ENCODE measurements at places on chromosomes 16 and 17.

GRCh38 chr16:88430524-88431446 is 22.3 kb upstream of the ZFPM1 start:
- DNase-seq: peak; percentile 42

- DNase-seq: peak; percentile 74
Measured at GRCh38 chr17:40026816-40027613, 11.8 kb downstream of the CSF3 start.

DNA sequence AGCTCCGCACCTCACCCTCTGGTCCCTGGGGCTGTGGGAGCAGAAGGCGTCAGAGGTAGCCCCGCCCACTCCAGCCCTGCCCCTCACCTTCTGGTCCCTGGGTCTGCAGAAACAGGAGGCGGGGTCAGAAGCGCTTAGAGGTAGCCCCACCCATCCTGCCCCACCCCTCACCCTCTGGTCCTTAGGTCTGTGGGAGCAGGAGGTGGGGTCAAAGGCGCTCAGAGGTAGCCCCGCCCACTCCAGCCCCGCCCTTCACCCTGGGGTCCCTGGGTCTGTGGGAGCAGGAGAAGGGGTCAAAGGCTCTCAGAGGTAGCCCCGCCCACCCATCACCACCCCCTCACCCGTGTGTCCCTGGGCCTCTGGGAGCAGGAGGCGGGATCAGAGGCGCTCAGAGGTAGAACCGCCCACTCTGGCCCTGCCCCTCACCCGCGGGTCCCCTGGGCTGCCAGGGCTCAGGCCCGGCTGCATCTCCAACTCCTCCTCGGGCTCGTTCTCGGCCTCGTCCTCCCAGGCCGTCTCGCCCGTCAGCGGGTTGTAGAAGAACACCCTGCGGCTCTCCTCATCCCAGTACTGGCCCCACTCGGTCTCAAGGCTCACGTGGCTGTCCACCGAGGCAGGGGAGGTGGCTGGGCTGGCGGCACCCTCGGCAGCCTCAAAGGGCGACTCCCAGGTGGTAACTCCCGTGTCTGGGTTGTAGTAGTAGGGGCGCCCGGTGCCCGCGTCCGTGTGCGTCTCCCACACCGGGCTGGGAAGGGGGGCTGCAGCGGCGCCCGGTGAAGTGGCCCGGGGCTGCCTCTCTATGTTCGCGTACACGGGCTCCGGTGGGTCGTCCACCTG is 27.2 kb downstream of the ARHGAP27 start:
- no peak for DNase-seq

- no peak for DNase-seq
Measured at GRCh38 chr17:7260151-7260550, 2.1 kb downstream of the CLDN7 start.

DNA sequence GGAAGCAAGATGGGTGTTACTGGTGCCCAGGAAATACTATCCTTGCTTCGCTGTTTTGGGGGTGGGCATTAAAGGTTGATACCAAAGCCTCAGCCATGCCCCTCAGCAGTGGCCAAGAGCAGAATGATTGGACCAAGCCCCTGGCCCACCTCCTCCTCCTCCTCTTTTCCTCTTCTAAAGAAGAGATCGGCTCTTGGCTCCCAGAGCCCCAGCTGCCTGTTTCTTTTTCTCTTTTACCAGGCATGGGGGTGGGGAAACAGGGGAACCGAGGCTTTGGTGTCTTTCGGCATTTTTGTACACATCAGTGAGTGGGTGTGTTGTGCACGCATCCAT is 5.8 kb downstream of the THRA start:
- no peak for DNase-seq

DNA sequence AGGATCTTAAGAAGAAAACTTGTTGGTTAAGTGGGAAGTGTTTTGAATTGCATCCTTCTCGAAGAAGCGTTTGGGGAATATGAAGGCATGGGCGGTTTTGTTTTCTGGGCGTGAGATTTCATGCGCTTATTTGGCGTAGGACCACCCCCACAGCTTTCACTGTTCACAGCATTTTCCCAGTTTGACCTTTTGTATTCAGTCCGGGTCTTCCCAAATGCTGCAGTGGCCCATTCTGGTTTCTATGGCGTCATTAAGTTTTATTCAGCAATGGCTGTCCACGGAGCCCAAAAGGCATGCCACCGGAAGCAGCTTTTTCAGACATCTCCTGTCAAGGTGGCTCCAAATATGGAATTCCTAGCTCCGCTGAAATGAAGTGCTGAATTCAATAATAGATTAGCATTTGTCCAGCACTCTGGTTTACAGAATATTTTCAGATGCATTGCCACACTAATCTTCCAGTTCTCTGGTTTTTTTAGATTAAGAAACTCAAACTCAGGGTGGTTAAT is 90.6 kb upstream of the FBXO47 start:
- no peak for DNase-seq
